Caco-2 (cell line): ENCODE measurements at places on chromosomes 1 and 21. TPM values are rescaled to one million over a fixed set of nuclear protein-coding genes. Genes with fewer than 3 reads are reported as not detected.
A peak's percentile ranks its signal among the peaks of the same experiment; 100 is the strongest.

DNA sequence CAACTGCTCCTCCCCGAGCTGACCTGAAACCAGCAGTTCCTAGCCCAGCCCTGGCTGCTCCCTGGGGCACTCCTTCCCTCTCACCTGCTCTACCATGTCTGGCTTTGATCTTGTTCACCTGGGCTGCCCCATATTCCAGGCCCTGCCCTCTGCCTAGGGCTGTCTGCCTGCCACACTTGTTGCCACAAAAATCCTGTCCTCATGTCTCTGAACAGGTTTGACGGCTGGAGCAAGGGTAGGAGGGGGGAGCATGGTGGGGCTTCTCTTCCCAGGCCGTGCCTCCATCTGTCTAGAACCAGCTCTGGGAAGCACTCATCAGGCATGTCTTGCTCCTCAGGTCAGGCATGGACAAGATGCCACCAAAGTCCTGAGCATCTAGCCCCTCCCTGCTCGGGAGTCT lies 44.3 kb upstream of the WNT2B start:
- H3K4me3 ChIP-seq = no peak overlapping the region
- DNase-seq = peak; percentile 34
- H3K27ac ChIP-seq = no peak overlapping the region
- H3K4me1 ChIP-seq = peaks cover 5% of the 10 kb centered on the region; the same call in 1 of the 2 replicates
- H3K36me3 ChIP-seq = no peaks in the 10 kb centered on the region

DNA sequence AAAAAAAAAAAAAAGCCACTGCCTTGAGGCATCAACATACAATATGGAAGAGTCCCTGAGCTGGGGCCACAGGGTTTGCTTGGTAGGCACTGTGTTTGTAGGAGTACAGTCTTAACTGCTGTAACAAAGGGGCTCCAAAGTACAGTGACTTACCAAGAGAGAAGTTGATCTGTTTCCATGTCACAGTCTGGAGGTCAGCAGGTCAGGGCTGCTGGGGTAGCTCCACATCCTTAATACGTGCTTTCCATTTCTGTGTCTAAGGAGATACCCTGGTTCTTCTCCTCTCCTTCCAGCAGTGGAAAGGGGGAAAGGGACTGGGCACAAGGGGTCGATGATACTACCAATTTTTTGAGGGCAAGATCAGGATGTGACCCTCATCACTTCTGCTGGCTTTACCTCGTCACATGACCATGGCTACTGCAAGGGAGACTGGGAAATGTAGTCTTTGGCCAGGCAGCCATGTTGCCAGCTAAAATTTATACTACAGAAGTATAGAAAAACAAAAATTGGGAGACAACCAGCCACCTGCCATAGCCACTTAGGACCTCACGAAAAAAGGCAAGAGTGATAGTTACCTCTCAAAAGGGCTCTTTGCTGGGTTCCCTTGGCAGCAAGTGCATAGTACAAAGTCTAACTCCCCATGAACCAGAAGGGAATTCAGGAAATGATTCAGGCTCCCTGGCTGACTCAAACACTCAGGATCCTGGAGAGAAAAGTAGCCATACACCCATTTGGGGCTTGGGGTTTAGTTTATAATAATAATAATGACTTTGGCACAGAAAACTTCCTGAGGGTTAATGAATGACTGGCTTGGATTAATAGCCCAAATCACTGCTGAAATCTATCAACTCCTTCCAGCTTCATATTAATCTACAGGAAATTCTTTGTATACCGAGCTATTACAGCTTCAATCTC lies 52.7 kb upstream of the ATP5PO start:
- peak overlapping the region; percentile 89 for H3K27ac ChIP-seq
- DNase-seq = peak; percentile 46
- peaks cover 65% of the 10 kb centered on the region for H3K4me1 ChIP-seq
- no peak overlapping the region for H3K4me3 ChIP-seq
- H3K27me3 ChIP-seq = no peaks in the 10 kb centered on the region

LORICRIN gene
- total RNA-seq = not detected in 2 replicates

GRCh38 chr1:95226781-95227660 lies 7.0 kb upstream of the RWDD3 start:
- DNase-seq = no peak
- no peaks in the 10 kb centered on the region for H3K27me3 ChIP-seq
- no peak overlapping the region for H3K27ac ChIP-seq
- no peaks in the 10 kb centered on the region for H3K4me1 ChIP-seq

- no peaks in the 10 kb centered on the region for H3K36me3 ChIP-seq
- peaks cover 12% of the 10 kb centered on the region for H3K4me1 ChIP-seq
- H3K27me3 ChIP-seq = no peaks in the 10 kb centered on the region
- H3K4me3 ChIP-seq = no peak overlapping the region
- no peak for DNase-seq
Observed at GRCh38 chr1:43786201-43786958, 79.0 kb downstream of the ST3GAL3 start.

TENT5C gene
- 19.8 and 24.4 TPM in 2 replicates for total RNA-seq

DNA sequence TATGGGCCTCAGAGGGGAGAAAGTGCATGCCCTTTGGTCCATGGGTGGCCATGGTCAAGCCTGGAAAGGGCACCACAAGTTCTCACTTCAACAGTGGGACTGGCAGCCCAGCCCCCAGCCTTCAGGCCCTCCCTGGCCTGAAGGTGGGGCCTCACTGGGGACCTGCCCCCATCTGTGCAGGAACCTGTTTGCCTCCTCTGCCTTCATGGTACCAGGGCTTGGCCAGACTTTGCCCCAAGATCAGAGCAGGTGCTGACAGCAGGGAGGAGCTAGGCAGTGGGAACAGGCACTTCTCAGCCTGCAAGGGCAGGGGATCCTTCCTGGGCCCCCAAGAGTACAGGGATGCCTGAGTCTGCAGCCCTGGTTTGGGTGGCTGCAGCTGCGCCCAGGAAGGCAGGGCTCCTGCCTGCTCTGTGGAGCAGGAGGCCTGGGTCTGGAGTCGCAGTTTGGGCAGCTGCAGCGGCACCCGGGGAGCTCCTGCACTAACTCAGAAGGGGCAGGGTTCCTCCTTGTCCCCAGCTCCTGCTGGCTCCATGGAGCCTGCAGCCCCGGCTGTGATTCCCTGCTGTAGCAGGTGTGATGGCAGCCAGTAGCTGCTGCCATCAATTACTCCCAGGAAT lies 460.1 kb upstream of the NCAM2 start:
- H3K36me3 ChIP-seq = no peaks in the 10 kb centered on the region
- no peak overlapping the region for H3K4me3 ChIP-seq
- no peak for DNase-seq
- no peaks in the 10 kb centered on the region for H3K4me1 ChIP-seq
- H3K27ac ChIP-seq = no peak overlapping the region

PLA2G5 gene
- total RNA-seq = not detected in 2 replicates

NFIA gene
- 1.4 and 2.3 TPM in 2 replicates for total RNA-seq

DNA sequence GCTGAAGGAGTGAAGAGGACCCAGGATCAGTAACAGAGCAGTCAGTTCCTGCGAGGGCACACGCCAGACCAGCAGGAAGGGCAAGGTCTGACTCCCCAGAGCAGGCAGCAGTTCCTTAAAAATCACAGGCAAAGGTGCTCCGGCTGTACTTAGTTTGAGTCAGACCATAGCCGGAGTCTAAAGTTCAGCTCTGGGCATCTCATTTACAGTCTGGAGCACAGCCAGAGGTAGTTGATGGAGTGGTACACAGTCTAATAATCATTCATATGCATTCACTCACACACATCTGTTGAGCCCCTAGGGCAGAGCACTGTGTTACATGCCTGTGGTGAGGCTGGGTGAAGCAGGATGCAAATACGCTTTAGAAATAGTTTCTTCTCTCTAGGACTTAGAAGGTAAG lies 7.3 kb upstream of the AMIGO1 start:
- H3K36me3 ChIP-seq = no peaks in the 10 kb centered on the region
- no peaks in the 10 kb centered on the region for H3K27me3 ChIP-seq
- H3K27ac ChIP-seq = no peak overlapping the region
- no peak for DNase-seq

DNA sequence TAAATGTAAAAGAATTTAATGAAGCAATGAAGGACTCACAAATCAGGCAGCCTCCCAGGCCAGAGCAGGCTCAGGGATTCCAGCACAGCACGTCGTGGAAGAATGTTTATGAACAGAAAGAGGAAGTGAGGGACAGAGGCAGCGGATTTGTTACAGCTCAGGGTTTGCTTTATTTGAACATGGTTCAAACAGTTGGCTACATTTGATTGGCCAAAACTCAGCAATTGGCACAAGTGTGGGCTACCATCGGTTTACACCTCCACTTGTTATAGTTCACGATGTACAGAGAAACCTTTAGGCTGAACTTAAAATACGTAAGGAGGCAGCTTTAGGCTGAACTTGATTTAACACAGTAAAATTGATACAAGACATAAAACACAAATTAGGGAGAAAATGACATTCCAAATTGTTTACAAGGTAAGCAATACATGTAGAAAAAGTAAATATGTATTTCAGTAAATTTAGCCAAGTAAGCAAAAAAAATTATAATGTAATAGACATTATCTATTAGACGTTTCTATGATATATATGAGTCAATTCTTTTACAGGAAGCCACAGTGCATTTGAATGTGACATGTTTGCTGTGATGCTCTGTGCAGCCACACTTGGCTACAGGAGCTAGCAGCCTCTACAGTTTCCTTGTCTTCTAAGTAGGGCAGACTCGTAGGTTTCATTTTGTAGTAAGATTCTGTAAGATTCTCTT lies 126.5 kb downstream of the ADSS2 start:
- H3K27me3 ChIP-seq = no peaks in the 10 kb centered on the region
- peak overlapping the region; percentile 33 for H3K27ac ChIP-seq
- no peak for DNase-seq
- no peaks in the 10 kb centered on the region for H3K36me3 ChIP-seq
- no peak overlapping the region for H3K4me3 ChIP-seq

GRCh38 chr1:151839457-151840403 lies at the start of gene C2CD4D:
Gene C2CD4D, minus strand, starts transcription at chr1:151839820. Its CDS starts 831 bp downstream, at chr1:151838989.
- H3K27ac ChIP-seq = peak within 1 kb of the TSS; percentile 88
- no peaks in the 10 kb centered on the region; the same call in 1 of the 2 replicates for H3K36me3 ChIP-seq
- H3K4me1 ChIP-seq = peaks cover 20% of the 10 kb centered on the region
- H3K27me3 ChIP-seq = no peaks in the 10 kb centered on the region

DNA sequence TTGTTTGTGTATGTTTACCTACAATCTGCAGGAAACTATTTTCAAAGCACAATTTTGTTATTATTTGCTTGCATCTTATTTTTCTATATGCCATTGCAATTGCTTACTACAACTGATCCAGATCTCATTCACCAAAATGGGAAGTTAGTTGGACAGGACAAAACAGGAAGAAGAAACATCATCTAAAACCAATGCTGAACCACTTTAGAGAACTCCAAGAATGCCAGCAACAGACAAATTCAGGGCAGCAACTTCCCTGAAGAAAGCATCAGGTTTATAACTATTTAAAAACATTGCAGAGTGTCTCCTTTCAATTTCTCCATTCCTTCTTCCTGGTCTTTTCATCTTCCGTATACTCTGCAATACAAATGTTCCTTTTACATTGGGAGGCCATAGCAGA lies 82.4 kb upstream of the SMYD2 start:
- no peak for DNase-seq
- H3K27ac ChIP-seq = no peak overlapping the region
- H3K4me3 ChIP-seq = no peak overlapping the region
- 0 out of 2 replicates have a peak, but pooled peaks cover under 1% of the 10 kb centered on the region for H3K4me1 ChIP-seq
- H3K27me3 ChIP-seq = no peaks in the 10 kb centered on the region

DNA sequence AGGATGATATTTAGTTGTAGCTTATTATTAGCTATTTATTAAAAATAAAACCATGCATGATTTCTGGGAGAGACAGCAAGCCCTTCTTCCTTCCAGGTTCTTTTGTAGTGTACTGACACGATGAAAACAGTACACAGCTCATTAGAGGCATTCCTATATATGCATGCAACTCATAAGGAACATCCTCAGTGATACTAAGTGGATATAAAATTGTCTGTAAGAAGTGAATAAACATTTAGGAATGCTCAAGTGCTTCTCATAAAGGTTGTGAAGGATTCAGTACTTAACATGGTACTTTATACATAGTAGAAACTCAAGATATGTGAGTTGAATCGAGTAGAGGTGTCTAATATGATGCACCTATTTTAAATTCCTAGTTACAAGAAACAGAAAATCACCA lies 287.7 kb downstream of the SDCCAG8 start:
- H3K4me3 ChIP-seq = no peak overlapping the region
- H3K36me3 ChIP-seq = no peaks in the 10 kb centered on the region
- no peaks in the 10 kb centered on the region for H3K27me3 ChIP-seq
- DNase-seq = no peak
- H3K27ac ChIP-seq = no peak overlapping the region
- H3K4me1 ChIP-seq = no peaks in the 10 kb centered on the region
